Forelimb muscle (tissue), 1 donor: ENCODE measurements at places on chromosomes 7 and 10.
A peak's percentile ranks its signal among the peaks of the same experiment; 100 is the strongest.

DNA sequence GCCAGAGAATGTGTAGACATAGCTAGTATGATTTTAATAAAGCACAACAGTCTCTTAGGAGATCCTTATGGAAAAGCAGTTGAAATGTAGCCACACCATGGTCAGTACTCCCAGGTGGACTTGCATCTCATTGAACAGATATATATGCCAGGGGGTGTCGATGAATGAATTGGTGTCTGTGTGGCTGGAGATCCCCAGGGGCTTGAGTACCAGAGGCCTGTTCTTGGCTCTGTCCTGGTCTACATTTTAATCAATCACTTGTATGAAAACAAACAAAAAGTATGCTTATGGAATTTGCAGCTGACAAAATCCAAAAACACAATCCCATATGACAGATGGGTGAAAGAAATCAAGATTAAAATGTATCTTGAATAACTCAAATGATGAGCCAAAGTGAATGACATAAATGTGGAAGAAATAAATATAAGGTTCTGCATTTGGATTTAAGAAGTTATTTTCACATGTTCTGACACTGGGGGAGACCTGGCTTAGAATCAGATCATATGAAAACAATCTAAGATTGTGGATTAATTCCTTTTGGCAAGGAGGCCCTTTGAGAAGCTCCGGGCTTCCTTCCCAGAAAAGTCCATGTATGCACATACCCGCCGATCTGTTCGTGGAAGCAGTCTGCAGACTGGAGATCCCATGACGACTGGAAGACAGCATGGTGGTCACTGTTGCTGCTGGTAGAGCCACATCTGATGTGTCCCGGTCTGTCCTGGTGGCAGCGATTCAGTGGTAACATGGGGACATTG lies 15.6 kb downstream of the CLEC2L start:
- peak; percentile 80 for DNase-seq

DNA sequence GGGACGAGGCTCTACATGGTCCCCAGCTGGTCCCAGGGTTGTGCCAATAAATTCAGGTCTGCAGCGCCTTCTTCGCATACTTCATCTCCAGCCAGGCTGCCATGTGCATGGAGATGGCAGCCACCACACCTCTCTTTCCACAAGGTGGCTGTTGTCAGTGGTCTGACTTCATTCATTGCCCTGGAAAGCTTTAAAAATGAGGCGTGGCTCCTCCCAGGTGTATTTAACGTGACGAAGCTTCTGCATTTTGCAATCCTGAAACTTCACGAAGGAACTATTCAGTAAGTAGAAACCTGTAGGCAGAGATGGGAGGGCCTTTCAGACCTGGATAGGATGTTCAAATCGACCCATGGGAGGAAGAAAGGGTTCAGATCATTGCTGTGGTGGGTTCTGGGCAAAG lies 53.7 kb downstream of the PFKFB3 start:
- DNase-seq, result no peak

DNA sequence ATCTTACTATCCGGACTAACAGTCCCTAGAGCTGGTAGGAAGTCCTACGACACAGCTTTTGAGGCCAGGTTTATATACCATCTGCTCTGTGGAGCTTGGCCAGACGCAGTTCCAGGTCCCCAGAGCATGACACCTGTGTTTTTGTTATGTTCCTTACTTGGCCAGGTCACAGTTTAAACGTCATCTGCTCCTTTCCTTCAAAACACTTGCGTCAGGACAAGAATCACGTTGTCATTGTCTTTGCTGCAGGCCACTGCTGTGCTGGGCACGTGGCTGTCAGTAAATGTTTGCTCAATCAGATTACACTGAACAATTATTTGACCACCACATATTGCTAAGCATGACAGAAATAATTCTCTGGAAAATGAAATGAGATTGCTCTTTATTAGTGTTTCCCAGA lies 23.9 kb downstream of the SLC18A2 start:
- DNase-seq, result no peak

DNA sequence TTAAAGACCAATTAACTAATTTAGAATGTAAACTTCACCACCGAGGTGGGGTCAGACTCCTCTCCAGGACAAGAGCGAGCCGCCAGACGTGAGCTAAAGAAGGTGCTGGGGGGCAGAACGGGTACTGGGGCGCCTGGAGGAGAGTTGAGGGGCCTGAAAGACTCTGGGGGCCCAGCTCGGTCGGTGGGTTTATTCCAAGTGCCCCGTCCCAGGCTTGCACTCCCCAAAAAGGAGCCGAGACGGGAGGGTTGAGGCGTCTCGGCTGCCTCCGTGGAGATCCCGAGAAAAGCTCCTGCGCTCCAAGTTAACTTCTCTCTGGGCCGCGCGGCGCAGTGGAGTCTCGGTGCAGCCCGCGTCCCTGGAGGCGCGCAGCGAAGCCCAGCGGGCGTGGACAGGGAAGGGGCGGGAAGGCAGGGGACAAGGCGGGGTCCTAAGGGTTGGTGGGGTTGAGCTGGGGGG lies 553.3 kb downstream of the TFEC start:
- DNase-seq, result no peak

DNA sequence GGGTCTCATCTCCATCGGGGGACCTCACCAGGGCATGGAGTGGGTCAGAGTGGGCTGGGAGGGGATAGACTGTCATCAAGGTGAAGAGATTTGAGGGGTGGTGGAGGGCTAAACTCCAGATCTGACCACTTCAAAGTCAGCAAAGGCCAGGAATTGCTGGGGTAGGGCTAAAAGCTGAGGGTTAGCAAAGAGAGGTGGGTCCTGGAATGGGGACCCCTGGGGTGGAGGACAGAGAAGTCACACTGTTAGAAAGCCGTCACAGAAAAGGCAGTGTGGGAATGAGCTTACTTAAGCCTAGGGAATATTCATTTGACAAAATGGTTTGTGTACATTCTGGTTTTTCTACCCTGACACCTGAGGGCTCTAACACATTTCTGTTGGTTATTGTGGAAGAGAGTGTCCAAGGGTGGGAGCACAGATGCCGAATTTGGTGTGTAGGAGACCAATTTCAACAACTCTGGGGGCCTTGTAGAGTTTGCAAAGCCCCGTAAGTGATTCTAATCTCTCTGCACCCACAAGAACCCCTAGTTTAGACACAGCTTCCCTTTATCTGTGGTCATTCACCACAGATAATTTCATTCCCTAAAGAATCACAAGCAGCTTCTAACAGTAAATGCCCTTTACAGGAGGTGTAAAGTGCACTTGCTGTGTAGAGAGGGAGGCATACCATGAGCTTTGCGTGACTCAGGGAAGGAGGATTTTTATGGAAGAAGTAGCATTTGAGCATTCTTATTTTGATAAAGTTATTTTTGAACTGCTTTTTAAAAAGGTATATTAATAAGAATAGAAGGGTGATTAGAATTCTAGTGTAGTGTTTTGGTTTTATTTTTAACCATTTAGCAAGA lies 6.4 kb downstream of the FBH1 start:
- DNase-seq, result no peak

- no peak for DNase-seq
Measured at GRCh38 chr10:96743988-96744585, 23.8 kb upstream of the PIK3AP1 start.

- no peak for DNase-seq
Measured at GRCh38 chr7:117283371-117283770, 39.5 kb downstream of the WNT2 start.
